Stimulated activated CD8-positive, alpha-beta memory T cell treated with anti-CD3 and anti-CD28 coated beads, Interleukin-15, amount 100 ng/mL, for 48 hours (primary cell): ENCODE measurements at places on chromosomes 5 and 9.

- DNase-seq = no peak
Observed at GRCh38 chr5:146082798-146083197, 22.6 kb downstream of the PLAC8L1 start.

DNA sequence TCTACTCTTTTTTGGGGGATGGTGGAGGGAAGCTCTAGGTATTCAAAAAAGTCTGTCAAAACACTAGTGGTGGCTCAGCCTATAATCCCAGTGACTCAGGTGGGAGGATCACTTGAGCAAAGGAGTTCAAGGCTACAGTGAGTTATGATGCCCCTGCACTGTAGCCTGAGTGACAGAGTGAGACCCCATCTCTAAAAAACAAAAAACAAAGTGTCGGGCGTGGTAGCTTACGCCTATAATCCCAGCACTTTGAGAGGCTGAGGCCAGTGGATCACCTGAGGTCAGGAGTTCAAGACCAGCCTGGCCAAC, 15.8 kb upstream of the SLC35D2 start:
- no peak for DNase-seq

DNA sequence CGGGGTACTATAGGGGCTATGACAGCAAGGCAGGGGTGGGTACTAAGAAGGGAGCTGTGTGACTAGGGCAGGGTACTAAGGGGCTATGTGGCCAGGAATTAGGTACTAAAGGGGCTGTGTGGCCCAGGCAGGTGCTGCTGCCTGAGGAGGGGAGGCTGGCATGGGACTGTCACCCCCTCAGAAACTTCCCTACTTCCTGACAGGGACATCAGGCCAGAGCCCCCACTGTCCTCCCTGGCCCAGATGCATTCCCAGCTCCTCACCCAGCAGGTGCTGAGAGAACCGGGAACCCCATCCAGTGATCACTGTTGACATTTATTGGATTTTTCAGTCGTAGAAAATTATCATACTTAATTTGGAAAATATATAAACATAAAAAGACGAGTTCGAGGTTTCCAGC, 26.6 kb downstream of the IRX2 start:
- DNase-seq = no peak

DNA sequence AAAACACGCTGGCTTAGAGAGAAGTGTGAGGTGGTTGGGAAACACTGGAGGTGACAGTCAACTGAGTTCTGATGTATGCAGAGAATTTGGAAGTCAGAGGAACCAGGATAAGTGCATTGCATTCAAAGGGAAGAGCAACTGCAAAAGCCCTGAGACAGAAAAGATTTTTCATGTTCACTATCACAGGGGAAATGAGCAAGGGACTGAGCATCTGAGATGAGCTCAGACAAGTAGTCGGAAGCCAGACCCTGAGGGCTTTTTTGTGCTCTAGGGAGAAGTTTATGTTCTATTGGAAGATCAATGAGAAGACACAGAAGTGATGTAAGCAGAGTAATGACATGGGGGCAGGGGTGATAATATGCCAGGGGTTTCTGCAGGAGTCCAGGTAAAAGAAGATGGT, 97.5 kb downstream of the HTR4 start:
- DNase-seq = no peak

DNA sequence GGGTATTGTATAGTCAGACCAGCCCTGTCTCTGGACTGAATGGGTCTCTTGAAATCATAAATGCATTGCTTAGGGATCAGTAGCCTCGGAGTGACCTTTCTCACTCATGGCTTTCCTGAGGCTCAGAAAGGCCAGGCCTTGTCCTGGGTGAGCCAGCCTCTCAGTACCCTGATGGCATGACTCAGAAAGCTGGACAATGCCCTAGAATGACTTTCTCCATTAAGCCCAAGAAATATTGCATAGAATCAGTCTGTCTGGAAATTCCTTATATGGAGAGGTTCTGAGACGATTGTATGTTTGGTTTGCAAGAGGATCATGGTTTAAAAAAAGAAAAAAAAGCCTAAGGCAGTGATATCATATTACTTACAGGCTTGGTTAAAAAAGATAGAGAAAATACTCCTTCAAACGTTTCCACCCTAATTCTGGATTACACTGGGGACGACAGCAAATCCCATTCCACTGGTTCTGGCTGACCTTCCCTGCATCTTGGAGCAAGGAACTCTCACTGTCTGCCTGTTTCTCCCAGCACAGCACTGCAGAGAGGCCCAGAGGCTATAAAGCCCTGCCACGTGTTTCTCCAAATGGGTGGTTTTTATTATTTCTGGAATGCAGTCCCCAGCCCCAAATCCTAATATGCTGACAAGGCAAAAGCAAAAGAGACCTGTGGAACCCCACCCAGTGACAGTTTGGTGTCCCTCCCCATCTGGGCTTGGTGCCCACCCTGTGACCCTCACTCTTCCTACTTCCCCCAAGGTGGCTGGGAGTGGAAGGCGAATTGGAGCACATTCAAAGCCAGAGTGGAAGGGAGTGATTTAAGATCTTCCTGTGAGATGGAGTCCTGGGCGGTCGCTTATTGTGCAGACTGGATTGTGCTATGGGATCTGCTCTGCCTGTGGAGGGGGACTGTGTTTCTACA, 34.4 kb downstream of the MAP1B start:
- no peak for DNase-seq

DNA sequence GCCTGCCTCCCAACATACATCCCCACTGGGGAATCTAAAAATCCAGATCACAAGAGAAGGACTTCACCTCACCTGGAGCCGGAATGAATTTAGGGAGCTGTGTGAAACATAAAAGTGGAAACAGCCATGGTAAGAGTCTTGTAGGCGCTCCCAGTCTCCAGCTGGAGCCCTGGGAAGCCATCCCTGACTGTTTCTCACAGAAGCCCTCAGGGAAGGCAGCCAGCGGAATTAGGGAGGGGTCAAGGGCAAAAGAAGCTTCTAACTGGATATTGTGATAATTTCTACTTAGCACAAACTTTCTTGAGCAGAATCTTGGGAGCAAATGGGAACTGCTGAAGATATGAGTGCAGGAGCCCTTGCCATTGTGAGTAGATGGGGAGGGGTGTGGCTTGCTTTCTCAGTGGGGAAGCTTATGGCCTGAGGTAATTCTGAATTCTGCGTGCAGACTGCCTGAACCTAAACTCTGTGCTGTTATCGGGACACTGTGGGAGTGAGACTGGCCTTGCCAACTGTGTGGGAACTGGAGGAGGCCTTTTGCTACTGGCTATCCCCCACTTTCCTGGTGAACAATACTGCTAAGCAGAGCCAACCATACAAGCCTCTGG, 174.4 kb upstream of the SMC2 start:
- DNase-seq = no peak

GRCh38 chr9:93093877-93094657, 1.9 kb upstream of the CARD19 start:
- no peak for DNase-seq

- no peak for DNase-seq
Observed at GRCh38 chr9:129490583-129491486, 130.1 kb downstream of the C9orf50 start.

DNA sequence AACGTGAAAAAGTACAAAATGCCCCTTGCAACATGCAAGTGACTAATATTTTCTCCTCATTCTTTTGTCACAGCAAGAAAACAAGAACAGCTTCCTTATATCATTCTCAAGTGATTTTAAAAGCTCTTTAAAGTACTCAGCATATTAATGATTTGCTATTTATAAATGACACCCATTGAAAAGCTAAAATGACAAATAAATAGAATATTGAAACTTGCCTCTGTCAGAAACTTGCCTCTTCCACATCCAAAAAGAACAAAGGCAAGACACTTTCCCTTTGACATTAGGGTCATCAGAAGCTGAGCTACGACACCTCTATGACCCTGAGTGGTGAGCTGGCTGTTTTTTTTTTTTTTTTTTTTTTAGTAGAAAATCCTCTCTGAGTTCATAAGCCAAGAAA, 339.6 kb upstream of the ITGA1 start:
- DNase-seq = no peak

DNA sequence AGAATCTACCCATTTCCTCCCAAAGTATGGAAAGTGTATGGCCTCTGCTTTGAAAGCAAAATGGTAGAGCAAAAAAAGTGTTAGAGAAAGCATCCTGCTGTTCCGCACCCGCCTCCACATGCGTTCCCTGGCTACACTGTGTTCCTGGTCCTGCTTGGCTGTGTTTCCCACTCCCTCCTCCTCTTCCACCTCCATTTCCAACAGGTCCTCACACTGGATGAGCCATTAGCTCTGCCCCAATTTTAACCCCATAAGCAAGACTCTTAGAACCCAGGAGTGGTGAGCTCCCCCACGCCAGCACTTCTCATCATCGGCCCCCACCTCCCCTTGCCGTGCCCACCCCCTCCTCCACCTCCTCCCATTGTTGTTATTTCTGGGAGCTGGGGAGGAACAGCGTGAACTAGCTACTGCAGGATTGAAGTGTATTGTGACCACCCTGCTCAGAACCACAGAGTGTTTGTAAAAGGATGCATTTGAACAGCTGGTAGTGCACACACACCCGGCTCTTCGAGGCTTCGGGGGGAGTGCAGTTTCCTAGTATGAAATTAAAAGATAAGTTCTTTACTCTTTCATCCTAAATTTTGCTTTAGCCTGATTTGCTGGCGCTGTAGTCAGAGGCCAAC, 120.0 kb downstream of the PDZD2 start:
- DNase-seq = no peak

GRCh38 chr9:136707011-136707410, 5.4 kb upstream of the DIPK1B start:
- DNase-seq = no peak

DNA sequence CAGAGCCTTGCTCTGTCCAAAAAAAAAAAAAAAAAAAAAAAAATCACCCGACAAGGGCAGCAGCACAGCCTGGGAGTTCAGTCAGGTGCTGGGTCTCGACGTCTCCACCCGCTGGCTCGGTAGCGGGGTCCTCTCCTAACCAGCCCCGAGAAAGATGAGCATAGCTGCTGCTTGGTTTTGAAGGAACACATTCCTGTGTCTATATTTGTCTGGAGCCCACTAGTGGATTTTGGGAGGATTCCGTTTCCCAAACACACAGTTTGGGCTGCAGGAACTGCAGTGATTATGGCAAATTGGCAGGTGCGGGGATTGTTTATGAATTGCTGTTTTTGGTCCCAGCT, 1.2 kb downstream of the OTULINL start:
- no peak for DNase-seq

DNA sequence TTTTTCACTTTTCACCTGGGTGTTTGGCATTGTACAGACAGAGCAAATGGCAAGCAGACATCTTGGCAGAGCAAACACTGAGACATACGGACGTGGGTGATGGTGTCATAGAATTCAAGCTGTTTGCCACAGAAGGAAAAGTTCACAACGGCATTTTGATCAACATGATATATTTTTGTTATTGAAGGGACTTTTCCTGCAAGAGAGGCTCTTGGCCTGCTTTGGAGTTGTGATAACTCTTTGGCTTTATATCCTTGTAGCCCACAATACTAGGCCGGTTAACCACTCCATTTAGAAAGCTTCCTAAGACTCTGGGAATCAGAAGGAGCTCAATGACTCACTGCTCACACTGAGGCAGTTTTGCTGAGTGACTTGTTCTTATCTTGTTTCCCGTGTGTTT, 1038.3 kb downstream of the TLE1 start:
- DNase-seq = no peak

GRCh38 chr9:37377688-37378612, 44.5 kb upstream of the GRHPR start:
- DNase-seq = no peak
